Activated T-cell treated with anti-CD3 and anti-CD28 coated beads for 1 hour (primary cell): ENCODE measurements at places on chromosomes 16 and 17.

- DNase-seq: no peak
Measured at GRCh38 chr17:29710520-29710884, 87.8 kb upstream of the CORO6 start.

GRCh38 chr16:3274490-3274889, 8.8 kb upstream of the ZNF263 start:
- no peak for DNase-seq

- no peak for DNase-seq
Measured at GRCh38 chr17:40404003-40404402, 13.7 kb downstream of the TOP2A start.

GRCh38 chr16:11097787-11098167, 153.4 kb downstream of the CLEC16A start:
- DNase-seq: no peak

GRCh38 chr17:12296209-12296625, 275.5 kb downstream of the MAP2K4 start:
- DNase-seq: no peak

DNA sequence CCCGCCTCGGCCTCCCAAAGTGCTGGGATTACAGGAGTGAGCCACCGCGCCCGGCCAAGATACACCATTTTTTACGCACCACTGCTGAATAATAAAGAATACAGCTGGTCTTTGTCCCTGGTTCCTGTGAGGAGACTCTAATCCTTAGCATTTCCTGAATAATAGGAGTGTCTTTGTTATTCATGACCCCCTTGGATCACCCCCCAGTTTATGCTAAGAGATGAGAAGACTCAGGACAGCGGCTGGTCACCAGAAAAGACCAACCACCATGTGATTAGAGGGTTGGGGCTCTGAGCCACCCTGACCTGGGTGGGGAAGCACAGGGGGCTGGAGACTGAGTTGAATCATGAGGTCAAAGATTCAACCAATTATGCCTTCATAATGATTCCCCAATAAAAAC, 17.3 kb downstream of the PHLPP2 start:
- DNase-seq: no peak

DNA sequence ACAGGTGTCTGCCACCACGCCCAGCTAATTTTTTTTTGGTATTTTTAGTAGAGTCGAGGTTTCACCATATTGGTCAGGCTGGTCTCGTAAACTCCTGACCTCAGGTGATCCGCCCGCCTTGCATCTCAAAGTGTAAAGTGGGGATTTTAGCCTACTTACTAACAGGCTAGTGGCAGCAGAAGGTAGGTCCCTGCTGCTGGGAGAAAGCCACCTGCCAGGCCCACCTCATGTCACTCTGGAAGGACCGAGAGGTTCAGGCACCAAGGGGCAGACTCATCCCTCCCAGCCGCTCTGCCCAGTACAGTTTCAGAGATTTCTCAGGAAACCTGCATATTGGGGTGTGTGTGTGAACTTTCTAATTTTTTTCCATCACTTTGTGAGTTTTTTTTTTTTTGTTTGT, 2.1 kb upstream of the RCVRN start:
- no peak for DNase-seq

GRCh38 chr16:15703029-15703736, 53.1 kb downstream of the NDE1 start:
- no peak for DNase-seq

DNA sequence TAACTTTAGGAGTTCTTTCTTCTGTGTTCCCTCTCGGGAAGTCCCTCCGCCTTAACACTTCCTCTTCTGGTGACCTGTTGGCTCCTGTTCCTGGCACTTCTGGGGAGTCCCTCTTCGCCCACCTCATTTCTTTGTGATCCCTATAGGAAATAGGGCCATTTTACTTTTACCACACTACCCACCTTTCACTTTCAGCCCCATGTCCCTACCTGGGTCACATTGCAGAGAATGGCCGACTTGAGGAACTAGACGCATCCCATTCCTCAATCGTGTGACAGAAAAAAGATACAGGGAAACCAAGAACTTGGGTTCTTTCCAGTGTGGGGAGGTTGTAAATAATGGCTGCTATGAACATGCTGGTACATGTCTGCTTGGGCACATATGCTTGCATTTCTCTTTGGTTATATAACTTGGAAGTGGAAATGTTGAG, 6.6 kb downstream of the IL21R start:
- DNase-seq: no peak

DNA sequence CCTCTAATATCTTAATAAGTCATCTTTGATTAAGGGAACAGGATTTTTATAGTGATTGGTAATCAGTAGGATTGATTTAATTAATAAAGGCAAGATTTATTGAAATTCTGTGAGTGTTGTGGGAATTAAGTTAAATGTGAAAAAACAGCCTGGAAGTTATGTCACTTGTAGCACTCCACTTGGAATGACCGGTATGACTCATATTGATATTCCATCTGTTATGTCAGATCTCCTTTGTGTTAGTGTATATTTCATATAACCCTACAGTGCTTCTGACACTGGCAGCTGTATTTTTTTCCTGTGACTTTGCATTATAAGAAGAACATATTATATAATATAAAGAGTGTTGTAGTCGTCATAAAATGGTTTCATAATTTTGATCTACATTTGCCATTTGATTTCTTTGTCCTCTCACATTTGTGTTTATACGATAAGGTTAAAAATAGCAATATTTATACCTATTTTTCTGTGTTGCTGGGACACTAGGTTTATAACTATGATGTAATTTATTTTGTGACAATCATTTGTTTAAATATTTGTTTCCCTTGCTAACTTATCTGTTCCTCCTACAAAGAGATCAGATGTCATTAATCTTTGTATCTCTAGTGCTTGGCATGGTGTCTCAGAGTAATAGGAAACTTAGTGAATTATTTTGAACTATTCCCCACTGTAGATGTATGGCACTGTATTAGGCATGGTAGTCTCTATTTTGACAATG, 249.0 kb downstream of the BCAS3 start:
- no peak for DNase-seq
